Nucleus accumbens (tissue), 56 donors: ENCODE measurements at places on chromosomes 12 and 14.

DNA sequence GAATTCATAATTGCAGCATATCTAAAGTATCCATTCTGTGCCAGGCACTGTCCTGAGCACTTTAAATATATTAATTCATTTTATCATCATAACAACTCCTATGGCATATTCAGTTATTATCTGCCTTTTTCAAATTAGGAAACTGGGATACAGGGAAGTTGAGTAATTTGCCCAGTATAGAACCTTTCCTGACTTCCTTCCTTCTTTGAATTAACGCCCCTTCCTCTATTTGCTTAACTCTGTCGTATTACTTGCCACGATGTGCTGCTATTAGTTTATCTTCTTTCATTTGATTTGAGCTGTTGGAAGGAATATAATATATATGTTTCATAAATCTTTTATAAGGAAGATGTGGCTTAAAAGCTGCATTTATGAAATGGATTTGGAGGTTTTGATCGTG, 25.4 kb upstream of the FAM177A1 start:
- DNase-seq, result no peak

DNA sequence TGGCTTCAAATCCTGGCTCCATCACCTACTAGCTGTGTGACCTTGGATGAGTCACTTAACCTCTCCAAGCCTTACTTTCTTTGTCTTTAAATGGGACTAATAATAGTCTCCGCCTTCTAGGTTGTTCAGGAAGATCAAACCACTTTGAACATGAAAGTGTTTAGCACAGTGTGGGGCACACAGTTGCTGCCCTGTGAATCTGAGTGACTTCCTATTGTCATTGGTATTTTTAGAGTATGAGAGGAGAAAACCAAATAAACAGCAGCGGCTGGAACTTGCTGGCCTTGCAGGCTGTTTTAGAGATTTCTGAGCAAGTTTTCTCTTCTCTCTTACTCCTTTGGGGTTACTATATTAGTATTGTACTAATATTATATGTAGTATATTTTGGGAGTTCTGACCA, 120.7 kb upstream of the MYL2 start:
- no peak for DNase-seq

DNA sequence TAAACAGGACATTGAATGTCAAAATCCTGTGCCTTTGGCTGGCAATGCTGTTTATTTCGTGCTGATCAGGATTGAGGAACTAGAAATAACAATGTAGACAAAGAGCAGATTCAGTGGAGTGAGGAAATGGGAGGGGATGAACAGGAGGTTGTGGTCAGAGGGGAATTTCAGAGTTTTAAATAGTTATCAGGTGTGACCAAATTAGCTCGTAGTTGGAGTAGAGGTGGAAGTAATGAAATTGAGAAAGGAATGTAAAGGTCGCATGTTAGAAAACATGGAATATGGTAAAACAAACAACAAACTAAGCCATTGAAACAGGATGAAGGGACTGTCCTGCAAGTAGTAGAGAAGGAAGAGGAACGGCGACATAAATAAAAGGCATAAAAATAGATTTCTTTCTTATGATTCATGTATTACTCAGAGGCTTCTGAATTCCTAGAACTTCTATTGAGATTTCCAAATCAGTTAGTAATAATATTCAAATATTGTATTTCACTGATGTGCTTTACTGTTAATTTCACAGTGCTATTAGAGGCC, 9.5 kb upstream of the SAV1 start:
- no peak for DNase-seq

GRCh38 chr14:29584992-29585391, 342.7 kb downstream of the PRKD1 start:
- DNase-seq, result no peak

DNA sequence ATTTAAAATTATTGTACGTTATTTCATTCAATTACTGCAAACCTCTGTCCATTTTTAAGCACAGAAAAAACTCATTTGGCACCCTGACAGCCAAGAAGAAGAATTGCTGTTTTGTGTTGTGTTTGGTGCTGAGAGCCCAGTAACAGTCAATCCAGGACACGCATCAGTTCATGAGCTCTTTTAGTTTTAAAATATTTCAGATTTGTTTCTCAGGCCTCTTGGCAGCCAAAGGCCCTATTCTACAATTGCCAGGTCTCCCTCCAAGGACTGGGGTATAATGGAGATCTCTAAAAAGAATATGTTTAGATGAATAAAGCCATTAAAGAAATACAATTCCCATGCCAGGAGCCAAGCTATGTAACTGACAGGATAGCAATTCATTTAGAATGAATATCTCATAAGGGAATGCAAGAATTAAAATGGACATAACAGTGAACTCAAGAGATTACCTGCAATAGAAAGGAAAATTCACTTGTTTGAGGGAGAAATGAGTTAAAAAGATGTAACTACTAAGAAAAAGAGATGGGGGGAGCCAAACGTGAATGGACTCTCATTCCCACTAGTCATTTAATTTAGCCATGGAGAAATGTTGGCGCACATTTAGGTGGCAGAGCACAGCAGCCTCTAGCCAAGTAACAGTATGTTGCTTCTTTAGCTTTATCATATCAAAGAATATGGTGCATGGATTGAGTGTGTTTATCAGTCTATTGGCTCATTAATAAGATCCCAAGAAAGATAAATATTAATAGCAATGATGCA, 140.6 kb upstream of the PELI2 start:
- no peak for DNase-seq
